Kidney glomerular epithelial cell (primary cell): ENCODE measurements at places on chromosomes 5 and 9.

- no peak for DNase-seq
These were observed 306.1 kb downstream of the KIAA0825 start for GRCh38 chr5:94312298-94312697.

GRCh38 chr5:122559676-122560075 is 215.2 kb upstream of the SNX2 start:
- no peak for DNase-seq

DNA sequence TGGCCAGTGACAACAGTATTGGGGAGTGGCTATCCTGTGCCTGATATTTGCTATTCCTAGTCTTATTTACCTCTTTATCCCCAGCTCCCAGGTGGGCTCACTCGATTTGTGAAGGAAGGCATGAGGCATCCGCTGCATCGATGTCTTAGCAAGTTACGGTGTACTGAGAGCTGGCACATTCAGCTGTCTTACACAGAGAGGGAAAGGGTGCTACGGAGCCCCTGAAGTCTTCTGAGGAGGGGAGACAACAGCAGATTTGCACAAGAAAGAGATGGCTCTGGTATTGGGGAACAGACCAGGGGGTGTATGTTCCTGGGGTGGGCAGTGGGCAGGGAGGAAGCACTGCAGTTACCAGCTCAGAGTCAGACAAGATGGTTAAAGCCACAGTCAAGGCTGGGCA is 172.6 kb downstream of the FGF18 start:
- no peak for DNase-seq

GRCh38 chr9:73199886-73200285 is 48.2 kb downstream of the ANXA1 start:
- DNase-seq, result no peak

DNA sequence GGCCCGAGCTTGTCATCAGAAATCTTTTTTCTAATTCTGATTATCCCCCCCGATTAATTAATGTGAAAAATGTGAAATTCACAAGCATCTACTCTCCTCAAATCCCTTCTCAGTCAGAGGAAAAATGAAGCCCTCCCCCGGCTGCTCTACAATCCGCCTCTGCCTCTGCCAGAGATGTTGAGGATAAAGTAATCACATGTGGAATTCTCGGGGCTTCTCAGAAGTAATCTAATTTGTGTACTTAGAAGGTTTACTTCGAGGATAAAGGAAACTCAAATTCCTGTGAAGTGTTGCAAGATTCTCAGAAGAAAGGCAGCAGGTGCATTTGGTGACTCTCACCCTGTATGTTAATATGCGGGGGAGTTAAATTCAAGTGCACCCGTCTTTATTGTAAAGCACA is 726.1 kb upstream of the ADAMTS16 start:
- DNase-seq, result no peak

GRCh38 chr5:168667301-168667840 is 88.2 kb upstream of the PANK3 start:
- no peak for DNase-seq

- DNase-seq, result no peak
These were observed 864.0 kb upstream of the ACO1 start for GRCh38 chr9:31520301-31521085.

DNA sequence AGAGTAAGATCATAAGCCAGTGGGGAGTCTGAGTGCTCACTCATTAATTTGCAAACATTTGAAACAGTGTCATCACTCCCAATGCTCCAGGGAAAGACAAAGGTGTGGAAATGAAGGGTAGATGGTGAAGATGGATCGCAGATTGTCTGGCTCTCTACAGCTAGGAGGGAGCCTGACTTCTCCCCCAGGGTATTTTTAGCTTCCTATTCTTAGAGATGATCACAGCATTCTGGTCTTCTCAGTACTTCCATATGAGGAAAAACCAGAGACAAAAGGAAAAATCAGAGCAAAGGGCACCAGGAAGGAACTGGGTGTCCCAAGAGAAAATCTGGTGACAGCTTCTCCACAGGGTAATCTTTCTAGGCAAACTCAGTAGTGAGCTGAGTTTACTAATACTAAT is 401.9 kb upstream of the GRIA1 start:
- DNase-seq, result no peak

DNA sequence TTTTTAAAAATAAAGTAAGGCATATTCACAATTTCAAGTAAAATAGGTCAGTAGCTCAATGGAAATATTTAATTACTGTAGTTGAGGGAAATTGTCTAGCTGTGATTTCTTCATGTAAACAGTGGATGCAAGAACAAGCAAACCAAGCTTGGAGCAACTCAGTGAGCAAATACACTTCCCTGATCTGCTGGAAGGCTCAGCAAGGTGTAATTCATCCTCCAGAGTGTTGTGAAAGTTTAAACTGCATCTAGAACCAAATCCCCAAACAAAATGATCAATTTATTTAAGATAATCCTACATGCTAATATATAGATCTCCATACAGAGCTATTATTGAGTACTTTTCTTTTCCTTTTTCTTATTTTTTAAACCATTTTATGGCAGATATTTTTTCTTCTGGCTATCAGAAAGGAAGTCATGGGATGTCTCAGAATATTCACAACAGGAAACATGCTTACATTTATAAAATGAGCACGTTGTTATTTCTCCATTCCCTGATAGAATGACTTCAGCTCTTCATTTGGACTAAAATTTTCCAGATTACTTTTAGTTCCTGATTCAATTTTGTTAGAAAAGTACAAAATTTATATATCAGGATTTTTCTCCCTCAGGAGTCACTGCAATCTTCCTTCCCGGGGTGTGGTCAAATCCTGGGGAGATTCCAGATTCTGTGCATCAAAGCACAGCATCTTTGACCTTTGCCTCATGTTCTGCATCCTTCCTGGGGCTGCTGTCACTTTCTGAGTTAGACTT is 219.2 kb upstream of the ELL2 start:
- no peak for DNase-seq

GRCh38 chr5:39700523-39700922 is 275.7 kb upstream of the DAB2 start:
- no peak for DNase-seq

DNA sequence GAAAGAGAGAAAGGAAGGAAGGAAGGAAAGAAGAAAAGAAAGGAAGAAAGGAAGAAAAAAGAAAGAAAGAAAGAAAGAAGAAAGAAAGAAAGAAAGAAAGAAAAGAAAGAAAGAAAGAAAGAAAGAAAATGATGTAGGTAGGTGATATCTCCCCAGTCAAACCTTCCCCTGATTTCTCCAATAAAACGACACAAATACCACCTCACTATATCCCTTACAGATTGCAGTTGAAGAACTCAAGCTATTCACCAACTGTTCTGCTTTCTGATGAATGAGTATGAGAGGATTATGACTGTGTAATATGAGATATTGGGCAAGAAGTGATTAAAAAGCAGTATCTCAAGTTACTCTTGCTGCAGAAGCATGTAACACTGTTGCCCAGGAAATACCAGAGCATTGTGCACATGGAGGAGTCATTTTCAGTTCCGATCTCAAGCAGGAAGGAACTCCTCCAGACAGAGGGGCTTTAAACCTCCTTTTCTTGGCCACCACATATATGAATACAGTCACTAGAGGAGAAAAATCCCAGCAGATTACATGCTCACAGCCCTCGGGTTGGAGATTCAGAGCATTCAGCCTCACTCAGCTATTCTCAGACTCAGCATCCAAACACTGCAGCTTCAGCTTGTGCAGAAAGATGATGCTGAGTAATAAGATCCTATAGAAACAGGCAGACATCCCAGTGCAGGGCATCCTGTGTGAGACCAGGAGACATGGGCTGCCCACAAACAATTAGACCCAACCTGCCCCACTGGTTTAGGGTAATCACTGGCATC is 61.4 kb downstream of the UGCG start:
- DNase-seq, result peak; percentile 93

DNA sequence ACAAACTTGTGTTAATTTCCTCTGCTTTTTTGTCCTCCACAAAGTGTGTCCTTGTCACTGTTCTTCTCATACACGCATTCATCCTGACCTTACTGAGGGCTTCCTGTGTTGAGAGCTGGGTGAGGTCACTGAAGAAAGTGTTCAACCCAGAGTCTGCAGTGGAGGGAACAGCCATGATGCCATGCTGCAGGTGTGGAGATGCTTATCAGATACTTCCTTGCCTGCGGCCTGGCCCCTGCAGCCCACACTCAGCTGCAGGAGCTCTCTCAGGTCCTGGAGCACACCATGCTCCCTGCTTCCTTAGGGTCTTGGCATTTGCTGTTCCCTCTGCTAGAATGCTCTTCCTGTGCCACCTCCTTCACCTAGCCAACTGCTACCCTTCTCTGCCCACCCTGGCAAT is 108.1 kb upstream of the SPRY4 start:
- DNase-seq, result no peak

DNA sequence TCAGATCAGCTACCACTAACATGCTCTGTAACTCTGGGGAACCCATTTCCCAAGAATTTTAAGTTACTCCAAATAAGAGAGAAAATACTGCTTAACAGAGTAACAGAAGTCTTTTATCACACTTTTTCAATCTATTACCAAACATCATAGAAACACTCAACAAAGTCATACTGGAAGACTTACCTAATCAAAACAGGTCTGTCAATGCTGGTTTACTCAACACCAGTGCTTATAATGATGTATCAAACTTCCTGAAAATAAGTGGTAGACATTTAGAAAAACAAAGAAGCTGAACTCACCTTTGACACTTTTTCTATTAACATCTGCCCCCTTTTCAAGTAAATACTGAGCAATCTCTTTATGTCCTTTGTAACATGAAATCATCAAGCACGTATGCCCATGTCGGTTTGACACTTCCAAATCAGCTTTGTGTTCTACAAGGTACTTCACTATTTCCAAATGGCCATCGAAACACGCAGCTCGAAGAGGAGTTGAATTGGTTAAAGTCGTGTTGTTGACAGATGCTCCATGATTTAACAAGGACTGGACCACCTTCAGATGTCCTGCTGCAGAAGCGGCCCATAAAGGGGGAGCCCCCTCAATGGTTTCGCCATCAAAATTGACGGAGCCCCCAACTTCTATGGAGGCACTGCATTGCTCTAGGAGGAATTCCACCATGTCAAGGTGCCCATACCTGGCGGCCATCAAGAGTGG is 1.8 kb downstream of the FEM1C start:
- DNase-seq, result no peak

DNA sequence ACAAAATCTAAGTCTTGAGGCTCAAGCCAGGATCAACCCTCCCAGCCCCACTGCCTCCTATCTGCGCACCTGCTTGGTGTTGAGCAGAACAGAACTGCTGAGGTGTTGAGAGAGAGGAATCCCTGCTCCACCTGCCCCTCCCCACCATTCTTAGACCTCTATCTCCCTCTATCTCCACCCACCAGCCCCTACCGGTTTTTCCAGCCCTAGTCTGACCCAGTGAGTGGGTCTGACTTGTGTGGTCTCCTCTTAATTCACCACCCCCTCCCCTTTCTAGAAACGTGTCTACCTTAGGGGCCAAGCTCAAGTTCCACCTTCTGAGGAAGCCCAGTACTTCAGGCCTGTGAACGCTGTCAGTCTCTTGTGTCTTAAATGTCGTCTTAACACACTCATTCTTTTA is 93.7 kb downstream of the ARHGAP26 start:
- DNase-seq, result no peak

DNA sequence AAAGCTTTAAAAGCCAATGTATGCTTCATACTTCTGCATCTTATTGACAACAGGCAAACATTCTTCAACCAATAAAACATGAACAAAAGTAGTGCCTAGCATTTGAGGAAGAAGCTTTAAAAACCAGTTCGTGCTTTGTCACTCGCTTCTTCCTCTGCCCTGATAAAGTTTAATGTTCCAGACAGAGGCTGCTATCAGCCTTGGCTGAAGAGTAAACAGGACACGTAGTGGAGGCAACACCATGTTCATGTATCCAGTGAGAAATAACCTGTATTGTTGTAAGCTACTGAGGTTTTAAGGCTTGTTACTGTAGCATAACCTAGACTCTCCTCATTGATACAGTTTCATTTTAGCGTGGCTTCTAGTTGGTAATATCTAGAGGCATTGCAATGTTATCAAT is 3.2 kb upstream of the FUBP3 start:
- no peak for DNase-seq

DNA sequence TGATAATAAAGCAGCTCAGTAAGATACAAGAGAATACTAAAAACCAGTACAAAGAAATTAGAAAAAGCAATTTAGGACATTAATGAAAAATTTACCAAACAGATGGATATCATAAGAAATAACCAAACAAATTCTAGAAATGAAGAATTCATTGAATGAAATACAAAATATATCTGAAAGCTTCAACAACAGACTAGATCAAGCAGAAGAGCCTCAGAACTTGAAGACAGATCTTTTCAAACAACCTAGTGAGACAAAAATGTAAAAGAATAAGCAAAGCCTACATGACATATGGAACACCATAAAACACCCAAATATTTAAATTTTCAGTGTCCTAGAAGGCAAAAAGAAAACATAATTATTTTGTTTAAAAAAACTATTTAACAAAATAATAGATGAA is 66.9 kb downstream of the SKIC3 start:
- no peak for DNase-seq
